Dermis microvascular lymphatic vessel endothelial cell (primary cell): ENCODE measurements at places on chromosomes 12 and 14. TPM values are rescaled to one million over a fixed set of nuclear protein-coding genes. Genes with fewer than 3 reads are reported as not detected.

The CACNA2D4 gene
- under 0.01 and 0.26 TPM in 2 replicates for total RNA-seq

The RNASE4 gene
- 16.2 and 26.9 TPM in 2 replicates for total RNA-seq

The C1QL4 gene
- total RNA-seq, result not detected in 2 replicates

GRCh38 chr14:37179896-37180502, 7.6 kb upstream of the SLC25A21 start:
- DNase-seq, result no peak

GRCh38 chr12:121798787-121799155, 5.0 kb upstream of the SETD1B start:
- DNase-seq, result no peak

GRCh38 chr12:30197392-30198057, 413.8 kb upstream of the TMTC1 start:
- no peak for DNase-seq

DNA sequence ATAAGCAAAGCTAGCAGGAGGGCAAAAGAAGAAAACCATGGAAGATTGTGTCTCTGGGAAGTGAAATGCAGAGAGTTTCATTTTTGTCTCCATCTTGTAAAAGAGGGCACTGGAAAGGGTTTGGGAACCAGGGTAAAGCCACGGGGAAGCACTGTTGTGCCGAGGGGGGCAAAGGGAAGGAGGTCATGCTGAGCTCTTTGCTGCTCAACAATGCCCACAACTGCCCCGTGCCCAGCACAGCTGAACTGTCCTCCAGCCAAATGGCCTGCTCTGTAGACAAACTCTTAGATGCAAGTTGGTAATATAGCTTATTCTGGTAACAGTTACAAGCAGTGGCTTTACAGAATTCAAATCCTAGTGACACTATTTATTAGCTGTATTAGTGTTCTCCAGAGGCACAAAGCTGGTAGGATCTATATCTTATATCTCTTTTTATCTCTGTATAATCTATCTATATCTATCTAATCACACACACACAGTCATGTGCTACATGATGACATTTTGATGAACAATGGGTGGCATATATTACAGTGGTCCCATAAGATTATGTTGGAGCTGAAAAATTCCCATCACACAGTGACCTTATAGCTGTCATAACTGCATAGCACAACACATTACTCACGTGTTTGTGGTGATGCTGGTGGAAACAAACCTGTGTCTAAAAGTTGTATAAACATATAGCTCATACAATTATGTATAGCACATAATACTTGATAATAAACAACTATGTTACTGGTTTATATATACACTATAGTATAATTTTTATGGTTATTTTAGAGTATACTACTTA, 203.4 kb upstream of the DDHD1 start:
- no peak for DNase-seq

DNA sequence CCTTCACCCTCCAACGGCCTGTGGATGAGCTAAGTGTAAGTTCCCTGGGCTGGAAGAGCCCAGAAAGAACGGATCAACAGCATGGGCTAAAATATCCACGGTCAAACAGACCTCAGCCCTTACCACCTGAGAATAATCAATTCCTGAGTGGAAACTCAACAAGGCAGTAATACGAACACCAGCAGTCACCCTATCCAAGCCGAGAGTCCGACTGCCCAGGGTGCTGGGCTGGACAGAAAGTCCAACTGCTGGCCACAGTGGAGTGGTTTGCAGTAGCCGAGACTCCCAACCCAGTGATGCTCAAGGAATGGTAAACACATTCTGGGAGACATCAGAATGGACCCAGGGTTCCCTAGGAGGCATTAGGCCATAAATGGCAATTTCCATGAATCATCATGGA, 36.8 kb downstream of the ANO2 start:
- DNase-seq, result no peak

DNA sequence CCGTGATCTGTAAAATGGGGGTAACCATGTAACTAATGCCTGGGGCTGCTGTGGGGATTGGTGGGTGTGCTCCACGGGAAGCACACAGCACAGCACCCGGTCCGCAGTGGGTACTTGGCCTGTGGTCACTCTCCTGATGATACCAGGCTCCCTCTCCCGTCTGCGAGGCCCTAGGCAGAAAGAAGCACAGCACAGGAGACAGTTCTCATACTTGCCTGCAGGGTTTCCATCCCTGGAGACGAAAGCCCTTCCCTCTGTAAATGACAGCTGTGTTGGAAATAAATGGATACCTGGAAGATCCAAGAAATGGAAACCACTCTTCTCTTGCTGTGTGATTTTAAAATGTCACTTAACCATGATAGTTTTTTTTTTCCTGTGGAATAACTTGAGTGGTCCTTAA, 7.9 kb upstream of the PRMT8 start:
- no peak for DNase-seq

- DNase-seq, result peak; percentile 22
These were observed 14.2 kb downstream of the WIF1 start for GRCh38 chr12:65106948-65107347.

DNA sequence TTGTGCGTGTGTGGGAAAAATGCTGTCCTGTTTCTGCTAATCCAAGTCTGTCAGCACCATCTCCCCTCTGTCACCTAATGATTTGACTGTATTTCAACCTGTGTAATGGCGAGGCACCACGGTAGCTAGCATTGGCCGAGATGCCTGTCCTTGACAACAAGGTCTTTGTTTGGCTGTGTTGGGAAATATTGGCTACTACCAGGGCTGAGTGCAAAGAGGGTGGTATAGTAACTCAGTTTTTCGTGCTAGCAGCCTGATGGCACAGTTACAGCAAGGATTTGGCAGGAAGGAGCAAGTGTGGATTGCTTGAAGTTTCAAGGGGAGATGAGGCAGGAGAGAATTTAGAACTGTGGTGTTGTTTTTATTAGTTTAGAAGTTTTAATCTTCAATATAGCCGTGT, 440.3 kb upstream of the RGS6 start:
- DNase-seq, result no peak

GRCh38 chr12:4034921-4035320, 161.7 kb upstream of the PARP11 start:
- DNase-seq, result no peak

GRCh38 chr12:130419116-130419515, 81.4 kb downstream of the PIWIL1 start:
- DNase-seq, result no peak

GRCh38 chr14:64412237-64412636, 24.1 kb downstream of the MTHFD1 start:
- DNase-seq, result no peak

GRCh38 chr12:108604208-108604941, 6.5 kb upstream of the TMEM119 start:
- no peak for DNase-seq

- DNase-seq, result no peak
These were observed 32.6 kb downstream of the PELI2 start for GRCh38 chr14:56150645-56151345.

- DNase-seq, result no peak
These were observed 10.7 kb downstream of the MOAP1 start for GRCh38 chr14:93173943-93174395.

DNA sequence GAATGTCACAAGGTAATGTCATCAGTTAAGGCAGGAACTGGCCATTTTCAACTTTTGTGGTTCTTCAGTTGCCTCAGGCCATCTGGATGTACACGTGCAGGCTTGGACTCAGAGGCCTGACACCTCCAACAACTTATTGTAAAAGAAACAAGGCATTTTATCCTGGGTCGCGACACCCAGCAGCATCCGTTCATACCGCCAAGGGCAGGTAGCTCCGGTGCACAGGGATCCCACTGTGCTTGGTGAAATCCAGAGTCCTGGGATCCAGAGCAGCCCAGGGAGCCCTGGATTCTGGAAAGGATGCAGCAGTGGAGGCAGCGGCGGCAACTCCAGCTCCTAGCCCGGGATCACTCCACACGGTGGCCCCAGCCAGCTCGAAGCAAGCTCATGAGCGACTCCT, 380.9 kb upstream of the STXBP6 start:
- DNase-seq, result no peak

DNA sequence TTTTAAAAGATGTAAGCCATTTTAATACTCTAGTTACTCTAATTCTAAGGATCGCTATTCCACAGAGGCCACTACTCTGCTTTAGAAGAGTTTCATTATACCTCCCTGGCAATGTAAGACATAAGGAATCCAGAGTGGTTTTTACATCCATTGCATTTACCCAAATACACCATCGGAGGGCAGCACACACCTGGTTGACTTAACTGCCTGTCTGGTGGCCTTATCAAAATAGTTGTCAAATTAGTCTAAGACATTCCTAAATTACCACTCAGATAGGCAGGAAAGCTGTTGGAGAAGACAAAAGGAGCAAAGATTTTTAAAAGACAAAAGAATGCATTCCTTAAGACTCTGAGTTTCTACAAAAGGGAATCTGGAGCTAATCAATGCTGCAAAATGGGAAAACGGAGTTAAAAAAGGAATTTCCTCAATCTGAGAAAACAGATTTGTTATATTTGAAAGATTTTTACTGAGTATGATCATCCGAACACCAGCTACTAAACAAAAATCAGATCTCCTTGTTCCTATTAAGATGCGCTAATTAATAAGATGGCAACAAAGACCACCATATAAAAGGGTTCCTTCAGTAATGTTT, 33.8 kb upstream of the FGD4 start:
- DNase-seq, result peak; percentile 82

DNA sequence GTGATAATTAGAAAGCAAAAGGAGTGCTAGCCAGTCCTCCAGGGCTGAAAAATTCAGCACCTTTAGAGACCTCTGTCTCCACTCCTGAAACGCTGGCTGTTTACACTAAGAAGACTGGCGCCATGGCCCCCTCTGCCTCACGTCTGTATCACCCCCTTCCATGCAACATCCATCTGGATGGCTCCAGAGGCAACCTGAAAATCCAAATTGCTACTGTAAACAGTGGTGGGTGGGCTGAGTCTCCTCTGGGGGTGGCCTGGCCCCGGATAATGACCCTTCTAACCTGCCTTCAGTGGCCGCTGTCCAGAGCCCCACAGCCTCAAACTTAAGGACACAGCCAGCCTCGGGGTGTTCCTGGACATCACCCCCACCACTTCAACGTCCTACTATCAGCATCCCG, 1.4 kb downstream of the PRKD1 start:
- no peak for DNase-seq
